ENCODE measurements at places on chromosomes 5 and 9.

GRCh38 chr5:176410486-176411180 is 5.7 kb downstream of the CLTB start:
- DNase-seq = no peak

- no peak for DNase-seq
These were observed 2126.3 kb upstream of the ACO1 start for GRCh38 chr9:30258094-30258493.

- DNase-seq = no peak
These were observed 375.7 kb downstream of the GLIS3 start for GRCh38 chr9:3924145-3924544.

- no peak for DNase-seq
These were observed 110.7 kb downstream of the TLE1 start for GRCh38 chr9:81578606-81579005.

DNA sequence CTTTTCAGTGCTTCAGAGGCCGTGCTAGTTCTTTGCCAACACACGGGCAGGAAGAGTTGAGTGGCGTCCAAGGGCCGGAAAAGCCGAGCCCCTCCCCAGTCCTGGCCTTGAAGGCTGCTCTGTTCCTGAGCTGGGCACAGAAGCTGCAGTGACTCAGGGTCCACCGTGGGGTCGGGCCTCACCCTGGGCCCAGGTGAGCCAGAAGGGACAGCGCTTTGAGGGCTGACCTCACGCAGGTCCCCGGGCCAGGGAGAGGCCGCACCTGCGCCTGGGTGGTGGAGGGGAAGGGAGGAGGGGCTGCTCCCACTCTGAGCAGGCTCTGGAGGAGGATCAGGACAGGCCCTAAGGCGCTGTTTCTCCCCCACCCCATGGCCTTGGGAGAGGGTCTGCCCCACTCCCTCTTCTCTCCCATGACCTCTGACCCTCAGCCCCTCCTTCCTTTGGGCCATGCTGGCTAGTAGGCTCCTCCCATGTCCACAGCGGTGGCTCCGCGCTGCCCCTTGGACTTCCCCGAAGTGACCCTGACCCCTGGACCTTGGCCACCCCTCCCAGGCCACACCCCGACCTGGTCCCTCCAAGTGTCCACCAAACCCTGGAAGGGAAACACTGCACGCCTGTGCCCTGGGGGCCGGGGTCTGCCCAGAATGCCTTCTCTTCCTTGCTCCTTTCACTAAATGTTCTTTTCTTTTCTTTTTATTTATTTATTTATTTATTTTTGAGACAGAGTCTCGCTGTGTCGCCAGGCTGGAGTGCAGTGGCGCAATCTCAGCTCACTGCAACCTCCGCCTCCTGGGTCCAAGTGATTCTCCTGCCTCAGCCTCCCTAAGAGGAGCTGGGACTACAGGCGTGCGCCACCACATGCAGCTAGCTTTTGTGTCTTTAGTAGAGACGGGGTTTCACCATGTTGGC is 19.7 kb upstream of the SLC6A19 start:
- no peak for DNase-seq

- DNase-seq = no peak
These were observed 22.7 kb upstream of the LECT2 start for GRCh38 chr5:135977375-135977928.

DNA sequence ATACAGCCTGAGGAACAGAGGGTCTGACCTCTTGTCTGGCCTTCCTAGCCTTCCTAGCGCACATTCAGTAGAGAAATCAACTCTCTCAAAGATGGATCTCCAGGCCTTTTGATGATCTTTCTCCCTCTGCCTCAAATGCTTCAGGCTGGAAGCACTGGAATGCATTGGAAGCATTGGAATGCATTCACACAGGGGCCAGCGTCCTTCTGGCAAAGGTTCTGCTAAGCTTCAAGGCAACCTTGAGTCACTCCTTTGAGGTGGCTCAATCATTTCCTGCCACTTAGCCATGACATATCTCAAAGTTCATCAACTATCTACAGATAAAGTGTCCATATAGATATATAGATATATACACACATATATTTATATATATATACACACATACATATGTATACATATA is 42.9 kb downstream of the OR2K2 start:
- DNase-seq = peak; percentile 52

DNA sequence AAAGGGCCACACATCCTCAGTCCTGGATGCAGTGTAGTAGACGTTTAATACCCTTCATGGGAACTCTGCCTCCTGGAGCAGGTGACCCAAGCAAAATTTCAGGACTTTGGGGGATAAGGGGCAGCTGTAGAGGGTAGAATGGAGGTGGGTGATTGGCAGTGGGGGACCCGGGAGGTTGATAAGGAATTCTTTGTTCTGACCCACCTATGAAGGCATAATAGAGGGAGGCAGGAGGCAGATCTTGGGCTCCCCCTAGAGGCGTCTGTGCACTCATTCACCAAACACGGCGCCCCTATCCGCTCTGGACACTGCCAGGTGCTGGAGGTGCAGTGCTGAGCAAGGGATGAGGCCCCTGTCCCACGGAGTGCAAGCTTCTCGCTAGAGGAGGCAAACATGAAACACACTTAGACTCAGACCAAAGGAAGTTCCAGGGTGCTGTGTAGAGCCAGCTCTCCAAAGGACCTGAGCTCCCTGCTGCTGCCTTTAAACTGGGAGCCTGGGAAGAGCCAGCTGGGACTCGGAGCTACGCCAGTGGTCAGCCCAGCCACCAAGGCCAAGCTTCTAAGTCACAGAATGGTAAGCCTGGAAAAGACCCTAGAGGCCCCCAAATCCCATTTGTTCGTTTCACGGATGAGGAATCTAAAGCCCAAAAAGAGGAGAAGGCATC is 7.7 kb downstream of the IL17B start:
- DNase-seq = no peak

DNA sequence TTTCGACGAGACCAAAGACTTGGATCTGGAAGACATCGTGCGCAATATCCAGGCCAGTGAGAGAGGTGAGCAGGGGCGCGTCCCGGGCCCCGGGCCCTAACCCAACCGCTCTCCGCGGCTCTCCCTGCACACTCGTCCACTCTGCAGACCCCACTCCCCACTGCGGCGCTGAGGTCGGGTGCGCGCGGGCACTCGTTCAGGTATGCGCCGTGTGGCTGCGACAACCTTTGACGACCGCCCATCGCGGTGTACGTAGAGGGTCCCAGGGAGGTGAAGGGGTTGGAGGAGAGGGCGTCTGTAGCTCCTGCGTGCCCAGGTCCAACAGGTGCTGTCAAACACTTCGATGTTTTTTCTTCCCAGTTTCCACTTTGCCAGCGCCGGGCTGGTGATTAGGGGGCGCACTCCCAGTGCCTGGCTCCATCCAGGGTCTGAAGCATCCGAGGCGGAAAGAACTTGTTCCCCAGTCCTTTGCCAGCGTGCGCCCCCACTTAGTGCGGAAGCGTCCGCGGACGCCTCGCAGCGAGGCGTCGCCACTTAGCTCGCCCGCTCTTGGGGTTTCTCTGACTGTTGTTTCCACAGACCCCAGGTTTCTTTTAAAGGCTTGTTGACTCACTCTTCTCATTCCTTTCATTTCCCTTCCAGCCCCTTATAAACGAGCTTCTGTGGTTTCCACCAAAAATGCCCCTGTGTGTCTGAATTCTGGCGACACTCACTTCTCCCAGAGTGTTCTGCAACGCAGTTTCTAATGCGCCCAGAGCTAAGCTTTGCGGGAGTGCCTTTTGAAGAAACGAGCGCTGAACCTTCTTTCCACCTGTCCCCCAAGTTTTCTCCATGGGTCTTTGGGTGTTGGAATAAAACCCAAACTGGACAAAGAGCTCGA is 1.6 kb downstream of the NPR3 start:
- no peak for DNase-seq

DNA sequence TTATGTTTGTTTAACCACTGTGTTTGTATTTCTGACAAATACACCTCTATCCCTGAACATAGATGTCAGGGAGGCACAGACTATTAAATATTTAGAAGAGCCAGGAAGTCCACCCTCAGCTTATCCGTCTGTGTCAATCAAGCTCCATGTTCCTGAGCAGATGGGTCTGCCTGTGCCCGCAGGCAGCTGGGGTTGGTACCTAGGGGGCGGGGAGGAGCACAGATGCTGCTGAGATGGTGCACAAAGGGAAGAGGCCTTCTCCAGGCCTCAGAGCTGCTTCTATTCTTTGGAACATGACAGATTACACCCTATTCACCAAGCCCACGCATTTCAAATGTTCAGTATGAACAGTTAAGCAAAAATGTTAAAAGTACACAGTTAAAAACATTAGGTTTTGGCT is 142.1 kb downstream of the EPB41L4A start:
- no peak for DNase-seq

GRCh38 chr5:88262116-88262515 is 6.5 kb downstream of the TMEM161B start:
- DNase-seq = no peak

- no peak for DNase-seq
These were observed 86.9 kb downstream of the AOPEP start for GRCh38 chr9:94813379-94813778.

DNA sequence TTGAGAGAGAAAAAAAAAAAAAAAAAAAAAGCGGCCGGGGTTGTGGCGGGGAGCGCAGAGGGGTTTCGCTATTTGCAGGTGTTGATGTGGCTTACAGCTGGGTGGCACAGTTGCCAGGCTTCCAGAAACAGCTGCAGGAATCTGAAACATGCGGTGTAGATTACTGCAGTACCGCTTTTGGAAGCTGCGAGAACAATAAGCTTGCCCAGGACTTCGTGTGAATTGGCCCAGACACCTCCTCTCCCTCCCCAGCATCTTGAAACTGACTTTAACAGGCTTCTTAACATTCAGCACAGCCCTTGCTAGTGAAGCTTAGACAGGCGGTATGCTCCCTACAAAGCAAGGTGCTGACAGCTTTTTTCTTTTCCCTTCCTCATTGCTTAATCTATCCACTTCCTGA is 104.0 kb downstream of the ATP10B start:
- no peak for DNase-seq

- DNase-seq = no peak
These were observed 15.1 kb downstream of the SLCO6A1 start for GRCh38 chr5:102483736-102484135.

DNA sequence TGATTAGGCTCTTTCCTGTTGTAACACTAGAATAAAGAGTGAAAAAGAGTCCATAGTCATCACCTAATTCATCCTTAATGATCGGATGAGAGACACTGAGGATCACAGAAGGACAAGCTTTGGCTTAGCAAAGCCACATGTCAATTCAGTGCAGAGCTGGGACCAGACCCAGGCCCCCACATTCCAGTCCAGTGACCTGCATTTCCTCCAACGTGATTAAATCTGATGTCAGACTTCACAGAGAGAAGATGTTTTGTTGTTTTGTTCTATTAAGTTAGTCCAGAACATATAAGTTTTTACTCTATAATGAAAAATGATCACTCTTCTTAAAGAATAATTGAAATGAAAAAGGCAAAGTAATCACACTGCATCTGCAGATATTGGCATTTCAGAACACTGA is 377.9 kb upstream of the PAPPA start:
- DNase-seq = no peak

DNA sequence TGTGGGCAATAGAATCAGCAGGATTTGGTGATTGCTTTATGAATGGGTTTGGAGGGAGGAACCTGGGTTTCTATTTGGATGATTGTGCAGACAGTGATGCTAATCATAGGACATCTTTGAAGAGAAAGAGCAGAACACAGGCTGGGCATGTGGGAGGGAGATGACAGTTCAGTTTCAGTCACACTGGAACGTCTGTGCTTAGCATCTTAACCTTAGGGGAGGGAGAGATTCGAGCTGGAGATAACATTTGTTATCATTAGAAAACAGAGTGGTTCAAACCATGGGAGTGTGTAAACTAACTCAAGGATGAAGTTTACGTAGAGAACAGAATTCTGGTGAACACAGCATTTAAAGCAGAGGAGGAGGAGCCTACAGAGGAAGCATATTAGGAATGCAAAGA is 138.6 kb upstream of the PPP2R2B start:
- DNase-seq = no peak

DNA sequence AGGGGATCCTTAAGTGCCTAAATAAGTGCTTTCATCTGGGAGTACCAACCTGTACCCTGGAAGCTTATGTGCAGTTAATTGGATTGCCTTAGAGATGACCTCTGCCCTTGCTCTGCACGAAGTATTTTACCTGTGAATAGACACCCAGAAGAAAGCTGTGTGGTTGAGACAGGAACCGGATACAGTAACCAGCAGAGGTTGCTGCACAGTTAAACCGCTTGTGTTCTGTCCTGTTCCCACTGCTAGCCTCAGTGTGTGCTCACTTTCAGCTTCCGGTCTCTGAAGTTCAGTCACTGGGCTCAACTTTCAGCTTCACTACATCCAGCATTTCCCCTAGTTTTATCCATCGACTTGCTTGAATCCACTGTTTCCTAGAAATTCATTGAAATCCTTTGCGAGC is 185.3 kb downstream of the FAM170A start:
- DNase-seq = no peak

GRCh38 chr9:70040376-70040903 is 3.2 kb upstream of the MAMDC2 start:
- DNase-seq = no peak

DNA sequence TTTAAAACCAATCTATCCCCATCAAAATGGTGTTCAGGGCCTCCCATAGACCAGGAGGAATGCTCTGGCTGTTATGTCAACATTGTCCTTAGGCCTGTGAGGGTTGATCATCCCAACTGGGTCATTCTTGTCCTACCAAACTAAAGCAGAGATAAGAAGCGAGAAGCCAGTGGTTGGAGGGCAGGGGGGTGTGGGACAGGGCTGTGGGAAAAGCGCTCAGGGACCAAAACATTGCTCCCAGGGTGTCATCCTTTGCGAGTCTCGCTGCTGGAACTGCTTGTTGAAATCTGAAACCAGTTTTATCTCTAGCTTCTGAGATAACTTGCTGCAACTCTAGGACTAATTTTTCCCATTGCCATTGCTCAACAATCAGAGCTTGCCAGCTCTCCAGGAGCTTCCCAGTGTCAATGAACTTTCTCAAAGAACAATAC is 48.1 kb downstream of the SPATA31C2 start:
- no peak for DNase-seq

- no peak for DNase-seq
These were observed 54.7 kb downstream of the DPYSL3 start for GRCh38 chr5:147454996-147455677.

- DNase-seq = no peak
These were observed 26.2 kb downstream of the HMGXB3 start for GRCh38 chr5:150026682-150027172.

DNA sequence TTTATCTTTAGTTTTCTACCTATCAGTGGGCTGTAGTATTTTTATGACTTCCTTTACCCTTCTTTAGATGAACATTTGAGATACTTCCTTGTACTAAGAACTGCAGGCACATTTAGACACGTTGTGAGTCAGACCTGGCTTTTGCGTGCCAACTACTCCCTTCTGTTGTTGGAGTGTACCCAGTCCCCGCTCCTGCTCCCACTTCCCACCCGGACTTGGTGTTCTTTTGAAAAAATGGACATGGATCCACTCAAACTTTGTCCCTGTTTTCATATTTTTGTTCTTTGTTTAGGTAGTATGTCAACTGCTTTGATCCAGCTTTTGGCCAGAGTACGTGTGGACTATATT is 60.7 kb downstream of the PARP8 start:
- no peak for DNase-seq

DNA sequence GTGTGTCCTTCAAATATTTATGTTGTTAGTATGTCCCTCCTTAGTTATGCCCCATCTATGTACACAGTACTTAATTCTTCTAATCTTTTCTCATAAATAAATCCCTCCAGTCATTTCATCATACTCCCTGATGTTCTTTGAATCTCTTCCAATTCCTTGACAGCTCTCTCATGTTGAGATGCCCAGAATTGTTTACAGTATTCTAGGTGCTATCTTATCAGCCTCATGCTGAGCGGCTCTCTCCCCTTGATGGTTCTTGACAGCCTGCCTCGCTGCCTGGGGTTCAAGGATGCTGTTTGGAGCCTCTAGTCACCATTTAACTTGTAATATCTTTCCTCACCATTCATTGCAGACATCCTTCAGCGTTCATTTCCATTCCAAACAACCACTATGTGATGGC is 799.2 kb downstream of the BRINP1 start:
- DNase-seq = no peak

All from HS-27A (cell line).